Glomerular endothelial cell (primary cell): ENCODE measurements at places on chromosomes 4 and X.

GRCh38 chr4:188008377-188008776, 12.8 kb downstream of the ZFP42 start:
- peak; percentile 7 for DNase-seq

- DNase-seq: no peak
Measured at GRCh38 chr4:39574946-39575345, 47.7 kb upstream of the UGDH start.

DNA sequence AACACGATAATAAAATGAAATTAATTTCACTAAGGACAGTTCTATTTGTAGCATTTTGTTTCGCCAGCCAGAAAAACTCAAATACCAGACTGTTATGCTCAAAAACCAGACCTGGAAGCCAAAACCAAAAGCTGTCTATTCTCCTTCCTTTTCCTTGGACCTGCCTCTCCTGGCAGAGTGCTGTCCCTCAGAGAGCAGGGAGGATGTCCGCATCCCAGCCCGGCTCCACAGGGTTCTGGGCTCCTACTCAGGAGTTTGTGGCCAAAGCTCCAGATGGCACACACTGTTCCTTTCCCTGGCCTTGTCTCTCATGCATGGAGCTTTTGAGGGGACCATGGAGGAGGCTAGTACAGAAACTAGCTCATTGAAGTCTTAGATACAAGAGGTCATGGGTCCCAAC, 41.9 kb upstream of the C1QTNF7 start:
- DNase-seq: no peak

DNA sequence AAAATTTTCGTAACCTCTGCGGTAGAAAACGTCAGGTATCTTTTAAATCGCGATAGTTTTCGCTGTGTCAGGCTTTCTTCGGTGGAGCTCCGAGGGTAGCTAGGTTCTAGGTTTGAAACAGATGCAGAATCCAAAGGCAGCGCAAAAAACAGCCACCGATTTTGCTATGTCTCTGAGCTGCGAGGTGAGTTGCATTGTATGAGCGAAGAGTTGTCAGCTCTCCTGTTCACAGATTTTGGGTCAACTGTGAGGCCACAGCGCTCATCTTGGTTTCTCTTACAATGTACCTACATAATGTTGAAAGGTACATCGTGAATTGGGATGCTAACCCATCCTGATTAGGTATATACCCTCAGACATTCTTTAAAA, 486 bp downstream of the CLCN3 start:
- DNase-seq: no peak

DNA sequence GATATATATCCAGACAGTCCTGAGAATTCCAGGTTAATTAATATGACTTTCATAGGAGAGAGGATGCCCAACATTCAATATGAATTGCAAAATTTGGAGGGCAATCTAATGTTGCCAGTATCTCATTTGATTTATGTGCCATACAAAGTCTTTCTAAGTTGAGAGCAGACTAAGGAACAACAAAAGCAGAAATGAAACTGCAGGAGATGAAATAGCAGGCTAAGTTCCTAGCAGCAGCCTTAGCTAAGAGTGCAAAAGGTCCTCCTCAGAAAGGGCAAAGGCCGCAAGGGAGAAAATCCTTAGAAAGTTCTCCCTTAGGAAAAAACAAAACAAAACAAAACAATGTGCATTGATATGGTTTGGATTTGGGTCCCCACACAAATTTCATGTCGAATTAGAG, 602.9 kb upstream of the HTR2C start:
- no peak for DNase-seq

DNA sequence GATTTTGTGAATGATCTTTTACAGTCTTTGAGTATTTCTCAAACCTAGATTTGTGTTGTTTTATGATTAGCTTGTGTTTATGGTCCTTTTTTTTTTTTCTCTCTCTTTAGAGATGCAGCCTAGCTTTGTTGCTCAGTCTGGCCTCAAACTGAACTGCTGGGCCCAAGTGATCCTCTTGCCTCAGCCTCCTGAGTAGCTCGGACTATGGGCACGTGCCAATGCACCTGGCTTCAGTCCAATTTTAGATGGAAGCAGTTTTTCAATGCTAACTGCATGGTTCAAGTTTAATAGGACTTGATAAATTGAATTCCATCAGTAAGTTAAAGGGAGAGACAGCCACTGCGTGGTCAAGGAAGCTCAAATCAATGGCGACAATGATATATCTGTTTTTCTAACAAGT, 3.8 kb upstream of the FGG start:
- no peak for DNase-seq
